GM12891 (cell line): ENCODE measurements at places on chromosomes 13 and 19.

DNA sequence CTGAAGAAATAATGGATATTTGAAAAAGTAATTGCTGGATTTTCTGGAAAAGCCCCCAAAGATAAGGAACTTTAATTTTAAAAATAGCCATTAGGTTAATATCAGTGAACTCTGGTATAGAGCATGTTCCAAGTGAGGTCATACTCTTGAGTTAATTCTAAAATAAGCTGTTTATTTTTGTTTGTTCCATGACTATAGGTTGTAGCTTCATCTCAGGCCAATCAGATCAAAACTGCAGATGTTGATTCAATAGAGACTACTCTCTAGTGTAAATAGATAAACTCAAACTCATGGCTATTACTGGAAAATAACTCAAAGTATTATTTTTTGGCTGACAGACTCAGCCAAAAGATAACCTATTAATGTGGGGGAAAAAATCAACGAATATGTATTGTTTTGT lies 815.1 kb downstream of the DIAPH3 start:
- DNase-seq, result no peak

DNA sequence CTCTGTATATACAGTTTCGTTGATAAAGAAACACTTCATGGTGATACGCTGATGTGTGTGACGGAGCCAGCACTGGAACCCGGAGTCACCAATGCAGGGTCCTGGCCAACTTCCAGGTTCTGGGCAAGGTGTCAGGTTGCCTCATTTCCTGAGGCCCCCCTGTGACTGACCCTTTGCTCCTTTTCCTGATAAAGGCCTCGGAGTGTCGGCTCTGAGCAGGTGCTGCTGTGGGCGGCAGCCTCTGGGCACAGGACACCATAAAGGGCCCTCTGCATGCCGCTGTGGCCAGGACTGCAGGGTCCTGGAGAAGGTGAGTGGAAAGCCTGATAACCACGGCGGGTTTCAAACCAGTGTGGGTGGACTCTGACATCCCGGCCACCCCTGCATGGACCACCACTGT lies 17.3 kb upstream of the MYDGF start:
- DNase-seq, result no peak

- no peak for DNase-seq
Observed at GRCh38 chr13:76647550-76647949, 238.7 kb downstream of the KCTD12 start.

- no peak for DNase-seq
Observed at GRCh38 chr19:7373862-7374261, 25.1 kb downstream of the ARHGEF18 start.

DNA sequence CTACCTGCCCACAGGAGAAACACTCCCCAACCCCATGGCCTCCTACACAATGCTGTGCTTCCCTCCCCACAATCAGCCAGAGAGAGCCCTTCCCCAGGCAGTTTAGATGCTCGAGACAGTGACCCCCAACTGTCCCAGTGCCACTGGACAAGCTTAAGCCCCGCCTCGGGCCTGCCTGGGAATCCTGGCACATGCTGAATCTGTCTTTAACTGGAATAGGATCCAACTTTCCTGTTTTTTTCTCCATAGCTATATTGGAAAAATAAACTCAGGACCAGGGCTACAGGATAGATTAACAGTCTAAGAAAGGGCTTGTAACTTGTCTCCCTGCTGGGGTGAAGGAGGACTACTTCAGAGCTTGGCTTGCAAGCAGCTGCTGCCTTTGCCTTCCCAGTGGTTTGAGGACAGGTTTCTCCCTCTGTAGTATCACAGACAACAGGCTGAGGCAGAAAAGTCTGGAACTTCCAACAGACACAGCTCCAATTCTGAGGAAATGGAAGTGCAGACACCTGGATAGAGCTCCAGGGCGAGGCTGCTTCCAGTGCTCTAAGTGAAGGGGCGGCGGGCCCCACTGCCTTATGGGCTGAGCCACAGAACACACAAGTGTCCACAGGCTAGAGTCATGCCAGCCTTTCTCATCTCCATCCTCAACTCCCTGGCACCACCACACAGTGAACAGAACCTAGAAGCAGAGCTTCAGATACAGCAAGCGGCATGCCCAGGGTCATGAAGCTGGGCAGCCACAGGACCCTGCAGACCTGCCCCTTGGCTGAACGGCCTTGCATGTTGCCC lies 228.3 kb downstream of the TUBA3C start:
- no peak for DNase-seq

DNA sequence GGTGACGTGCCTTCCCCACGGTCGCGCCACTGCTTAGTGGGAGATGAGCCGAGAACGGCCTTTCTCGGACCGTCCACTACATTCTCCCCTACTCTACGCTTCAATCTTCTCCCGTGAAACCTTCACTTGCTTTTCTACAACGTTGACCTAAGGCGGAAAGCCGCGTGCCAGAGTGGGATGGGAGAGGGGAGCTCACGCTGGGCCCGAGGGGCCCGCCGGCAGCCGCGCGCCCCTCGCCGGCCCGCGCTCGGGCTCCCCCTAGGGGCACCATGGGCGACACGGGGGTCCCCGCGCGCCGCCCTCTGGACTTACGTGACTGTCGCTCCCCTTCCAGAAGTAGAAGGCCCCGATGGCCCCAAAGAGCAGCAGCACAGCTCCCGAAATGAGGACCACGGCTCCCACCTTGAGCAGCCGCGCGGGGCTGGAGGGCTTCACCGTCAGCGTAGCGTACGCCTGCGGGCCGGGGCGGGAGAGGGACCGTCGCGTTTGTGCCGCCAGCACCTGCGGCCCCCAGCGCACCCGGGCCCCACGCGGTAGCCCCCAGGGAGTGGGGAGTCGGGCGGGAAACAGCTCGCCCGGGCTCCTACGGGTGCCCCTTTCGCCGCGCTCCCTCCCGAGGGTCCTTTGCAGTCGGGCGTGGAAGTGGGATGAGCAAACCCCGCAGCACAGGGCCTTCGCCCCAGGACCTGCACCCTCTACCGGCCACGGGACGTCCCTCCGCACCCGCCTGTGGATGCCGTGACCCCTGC lies 727 bp downstream of the CNMD start:
- DNase-seq, result peak; percentile 58

DNA sequence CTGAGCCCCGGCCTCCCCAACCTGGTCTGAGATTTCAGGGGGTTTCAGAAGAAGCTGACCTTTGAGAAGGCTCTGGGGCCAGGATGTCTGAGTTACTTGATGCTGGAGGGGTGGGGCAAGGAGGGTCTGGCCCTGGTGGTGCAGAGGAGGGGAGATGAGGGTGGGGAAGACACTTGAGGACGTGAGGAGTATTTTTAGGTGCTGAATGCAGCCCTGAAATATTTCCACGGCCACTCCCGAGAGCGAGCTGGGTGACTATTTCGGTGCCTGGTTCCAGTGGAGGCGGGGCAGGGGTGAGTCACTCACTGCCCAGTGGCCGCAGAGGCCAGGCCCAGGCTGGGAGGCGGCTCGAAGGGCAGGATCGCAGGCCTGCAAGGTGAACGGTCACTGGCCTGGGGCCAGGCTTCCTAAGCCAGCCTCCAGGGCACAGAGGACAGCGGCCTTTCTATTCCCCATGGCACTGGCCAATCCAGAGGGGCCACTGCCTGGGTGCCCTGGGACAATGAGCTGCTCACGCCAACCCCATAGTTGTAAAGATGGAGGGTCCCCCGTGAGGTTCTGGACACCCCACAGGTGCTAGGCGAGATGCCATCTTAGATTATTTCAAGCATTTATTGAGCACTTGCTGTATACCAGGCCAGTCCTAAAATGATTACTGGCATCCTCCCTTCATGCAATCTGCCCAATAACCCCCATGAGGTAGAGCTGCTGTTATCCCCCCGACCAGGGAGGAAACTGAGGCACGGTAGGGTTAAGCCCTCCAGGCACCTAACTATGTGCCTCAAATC lies 19.7 kb upstream of the JUND start:
- DNase-seq, result no peak

DNA sequence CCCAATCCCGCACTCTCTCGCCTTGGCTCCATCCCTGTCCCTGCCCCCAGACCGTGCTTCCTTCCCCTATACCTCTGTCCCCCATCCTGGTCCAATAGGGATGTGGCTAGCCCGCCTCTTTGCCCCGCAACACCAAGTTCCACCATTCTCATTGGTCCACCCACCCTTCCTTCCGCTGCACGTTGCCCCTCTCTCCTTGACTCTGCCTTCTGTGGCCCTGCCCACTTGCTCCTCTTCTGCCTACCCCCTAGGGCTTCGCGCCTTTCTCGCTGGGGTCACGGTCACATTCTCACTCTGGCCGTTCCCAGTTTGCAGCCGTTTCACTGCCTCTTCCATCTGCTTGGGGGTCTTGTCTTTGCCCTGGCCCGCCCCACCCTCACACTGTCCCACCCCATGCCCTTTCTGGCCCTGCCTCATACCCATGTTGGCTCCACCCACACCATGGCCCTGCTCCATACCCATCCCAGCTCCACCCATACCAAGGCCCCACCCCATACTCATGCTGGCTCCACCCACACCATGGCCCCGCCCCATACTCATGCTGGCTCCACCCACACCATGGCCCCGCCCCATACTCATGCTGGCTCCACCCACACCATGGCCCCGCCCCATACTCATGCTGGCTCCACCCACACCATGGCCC lies 4.5 kb upstream of the ARHGAP45 start:
- DNase-seq, result no peak

- no peak for DNase-seq
Observed at GRCh38 chr13:97347255-97347932, 86.6 kb upstream of the RAP2A start.

- peak; percentile 89 for DNase-seq
Observed at GRCh38 chr19:4115050-4115817, 8.7 kb downstream of the MAP2K2 start.

DNA sequence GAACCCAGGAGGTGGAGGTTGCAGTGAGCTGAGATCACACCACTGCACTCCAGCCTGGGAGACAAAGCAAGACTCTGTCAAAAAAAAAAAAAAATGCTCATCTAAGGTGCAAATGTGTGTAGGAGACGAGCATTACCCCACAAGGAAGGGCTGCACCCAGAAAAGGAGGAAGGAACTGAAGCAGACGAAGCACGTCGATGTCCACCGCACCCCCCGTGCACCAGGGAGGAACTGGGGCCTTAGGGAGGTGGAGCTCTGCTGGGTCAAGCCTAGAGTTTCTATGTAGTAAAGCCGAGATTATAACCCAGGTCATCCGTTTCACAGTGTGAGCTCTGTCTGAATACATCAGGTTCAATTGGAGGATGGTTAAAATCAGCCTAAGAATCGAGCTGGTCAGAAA lies 1.1 kb downstream of the VSTM1 start:
- no peak for DNase-seq

DNA sequence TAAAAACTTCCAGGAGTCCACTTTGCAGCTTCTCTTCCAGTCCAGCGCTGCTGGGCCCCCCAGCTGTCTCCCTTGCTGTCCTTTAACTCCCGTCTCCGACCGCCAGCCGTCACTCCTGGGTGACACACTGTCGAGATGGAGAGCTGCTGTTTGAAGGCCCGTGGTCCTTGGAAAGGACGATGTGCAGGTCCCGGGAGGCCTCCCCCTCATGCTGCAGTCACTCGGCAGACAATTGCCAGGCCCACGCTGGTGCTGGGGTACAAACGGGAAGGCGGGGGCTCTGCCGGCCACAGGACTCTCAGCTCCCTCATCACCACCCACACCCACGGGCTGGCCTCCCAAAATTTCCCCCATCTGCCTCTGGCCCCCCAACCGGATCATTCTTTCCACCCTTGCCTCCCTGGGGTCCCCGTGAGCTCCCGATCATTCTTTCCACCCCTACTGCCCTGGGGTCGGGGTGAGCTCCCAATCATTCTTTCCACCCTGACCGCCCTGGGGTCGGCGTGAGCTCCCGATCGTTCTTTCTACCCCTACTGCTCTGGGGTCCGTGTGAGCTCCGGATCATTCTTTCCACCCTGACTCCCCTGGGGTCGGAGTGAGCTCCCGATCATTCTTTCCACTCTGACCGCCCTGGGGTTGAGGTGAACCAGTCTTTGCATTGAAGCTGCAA lies 16.0 kb upstream of the ZNF554 start:
- DNase-seq, result peak; percentile 13

- no peak for DNase-seq
Observed at GRCh38 chr19:17489392-17490030, 19.2 kb downstream of the SLC27A1 start.

GRCh38 chr13:24199016-24199415 lies 38.5 kb downstream of the SPATA13 start:
- no peak for DNase-seq

DNA sequence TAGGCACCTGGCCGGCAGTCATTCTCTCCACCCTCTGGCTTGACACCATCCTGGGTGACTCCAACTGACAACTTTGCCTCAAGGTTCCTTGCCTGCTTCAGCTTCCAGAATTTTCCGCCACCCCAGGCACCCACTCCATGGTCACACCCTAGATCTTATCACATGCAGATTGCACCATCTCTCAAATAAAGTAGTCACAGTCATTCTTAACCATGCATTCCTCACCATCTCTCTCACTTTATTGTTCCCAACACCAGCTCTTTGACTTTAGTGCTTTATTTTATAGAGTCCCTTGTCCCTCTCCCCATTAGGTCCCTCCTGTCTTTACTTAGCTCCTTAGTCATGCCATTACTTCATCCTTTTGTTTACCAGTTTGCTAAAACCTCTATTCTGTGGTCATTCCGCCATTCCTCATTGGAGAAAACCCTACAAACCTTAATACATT lies 351.7 kb downstream of the SPRY2 start:
- no peak for DNase-seq

GRCh38 chr13:39945226-39945625 lies 289.8 kb downstream of the COG6 start:
- DNase-seq, result no peak

GRCh38 chr13:38687246-38688229 lies 661 bp downstream of the FREM2 start:
- no peak for DNase-seq

DNA sequence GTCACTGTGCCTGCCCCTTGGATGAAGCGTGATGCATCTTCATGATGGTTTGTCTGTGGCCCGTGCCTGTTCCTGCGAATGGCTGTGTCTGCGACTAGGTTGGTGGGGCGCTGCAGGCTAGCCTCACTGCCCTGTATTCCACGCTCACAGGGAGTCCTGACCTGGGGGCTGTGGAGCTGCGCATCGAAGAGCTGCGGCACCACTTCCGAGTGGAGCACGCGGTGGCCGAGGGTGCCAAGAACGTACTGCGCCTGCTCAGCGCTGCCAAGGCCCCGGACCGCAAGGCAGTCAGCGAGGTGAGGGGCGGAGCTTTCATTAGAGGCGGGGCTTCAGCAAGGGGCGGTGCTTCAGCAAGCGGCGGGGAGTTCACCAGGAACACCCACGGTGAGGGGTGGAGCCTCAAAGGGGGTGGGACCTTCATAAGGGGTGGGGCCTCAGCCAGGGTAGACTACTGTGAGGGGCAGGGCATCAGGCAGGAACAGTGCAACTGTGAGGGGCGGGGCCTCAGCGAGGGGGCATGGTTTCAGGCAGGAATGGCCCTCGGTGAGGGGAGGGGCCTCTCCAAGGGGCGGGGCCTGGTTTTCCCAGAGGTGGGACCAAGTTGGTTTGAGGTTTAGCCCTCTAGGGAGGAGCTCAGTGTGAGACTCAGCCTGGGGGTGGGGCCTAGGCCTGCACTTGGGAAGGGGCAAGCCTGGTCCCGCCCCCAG lies 17.2 kb downstream of the PKN1 start:
- DNase-seq, result peak; percentile 82

GRCh38 chr13:25738342-25739196 lies 313.2 kb downstream of the SHISA2 start:
- DNase-seq, result no peak

GRCh38 chr13:95498886-95499285 lies 53.6 kb upstream of the CLDN10 start:
- DNase-seq, result no peak
